ENCODE measurements at places on chromosomes 1 and 21. TPM values are rescaled to one million over a fixed set of nuclear protein-coding genes. Genes with fewer than 3 reads are reported as not detected.
A peak's percentile ranks its signal among the peaks of the same experiment; 100 is the strongest.

GJA9 gene
- polyA plus RNA-seq: 0.34 TPM

KAZN gene
- polyA plus RNA-seq: 10.8 TPM

LCE1D gene
- not detected for polyA plus RNA-seq

LRRIQ3 gene
- polyA plus RNA-seq: not detected

- DNase-seq: no peak
These were observed 2.6 kb upstream of the NADK start for GRCh38 chr1:1780598-1781525.

DNA sequence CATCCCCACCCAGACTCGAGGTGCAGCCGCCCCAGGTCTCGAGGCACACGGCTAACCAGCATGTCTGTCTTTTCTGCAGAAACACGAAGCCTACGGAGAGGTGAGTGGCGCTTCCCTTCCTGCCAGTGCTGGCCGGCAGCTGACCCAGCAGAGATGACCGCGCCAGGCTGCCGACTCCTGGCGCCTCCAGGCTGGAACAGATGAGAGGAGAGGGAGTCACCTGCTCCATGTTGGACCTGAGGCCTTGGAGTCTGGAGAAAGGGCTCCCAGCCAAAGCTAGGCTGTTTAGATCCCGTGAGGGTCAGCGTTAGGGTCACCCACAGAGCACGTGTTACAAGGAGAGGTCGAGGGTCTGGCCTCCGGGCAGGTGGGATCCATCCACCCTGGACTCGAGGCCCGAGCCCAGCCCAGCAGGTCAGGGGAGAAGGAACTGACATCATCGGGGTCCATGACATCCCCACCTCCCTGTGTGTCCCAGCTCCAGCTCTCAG is 14.9 kb downstream of the COL6A2 start:
- DNase-seq: no peak

DNA sequence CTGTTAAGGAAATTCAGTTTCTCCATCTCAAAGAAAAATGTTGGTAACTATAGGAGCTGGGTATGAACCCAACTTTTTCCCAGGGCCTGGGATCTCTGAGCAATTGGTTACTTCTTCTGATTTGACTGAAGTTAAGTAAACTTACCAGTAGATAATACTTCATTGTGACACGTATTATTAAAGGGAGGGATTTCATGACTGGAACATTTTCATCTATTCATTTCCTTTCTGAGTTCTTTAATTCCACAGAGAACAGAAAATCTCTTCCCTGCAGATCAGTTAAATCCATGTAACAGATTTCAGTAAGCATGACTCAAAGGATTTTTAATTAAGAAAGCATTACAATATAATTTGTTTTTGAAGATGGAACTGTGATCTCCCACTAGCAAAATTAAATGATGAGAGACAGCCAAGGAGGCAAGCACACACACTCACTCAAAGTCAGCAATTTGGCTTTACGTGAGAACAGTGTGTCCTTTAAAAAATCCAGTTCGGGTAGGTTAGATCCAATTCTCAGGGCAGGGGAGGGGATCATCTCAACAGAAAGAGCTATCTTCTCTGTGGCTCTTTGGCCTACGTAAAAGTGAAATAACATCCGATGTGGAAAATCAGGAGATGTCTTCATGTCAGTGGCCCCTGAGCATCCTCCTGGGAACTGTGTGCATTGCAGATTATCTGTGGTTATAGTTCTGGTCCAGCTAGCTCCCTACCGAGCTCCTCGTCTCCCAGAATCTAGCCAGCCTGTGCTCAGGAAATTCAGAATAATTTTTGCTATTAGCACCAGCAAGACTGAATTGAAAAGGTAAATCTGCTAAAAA is 10.8 kb upstream of the MYOC start:
- no peak for DNase-seq

DNA sequence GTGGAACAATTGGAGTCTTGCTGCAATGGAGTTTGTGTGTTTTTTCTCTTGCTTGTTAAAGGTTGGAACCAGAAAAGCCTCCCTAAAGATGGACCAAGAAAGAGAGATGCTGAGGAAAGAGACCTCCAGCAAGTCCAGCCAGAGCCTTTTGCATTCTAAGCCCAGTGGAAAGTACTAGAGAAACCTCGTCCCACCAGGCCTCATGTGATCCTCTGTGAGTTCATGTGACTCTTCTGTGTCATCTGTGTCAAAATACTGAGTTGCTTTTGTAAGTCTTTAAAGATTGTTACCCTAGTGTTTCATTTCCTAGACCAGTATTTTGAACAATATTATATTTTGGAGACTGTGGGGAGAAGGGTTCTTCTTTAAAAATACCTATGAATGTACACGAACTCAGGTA is 12.5 kb upstream of the EFHD2 start:
- DNase-seq: no peak

- peak; percentile 78 for DNase-seq
These were observed 37.4 kb downstream of the RASSF5 start for GRCh38 chr1:206544562-206545257.

DNA sequence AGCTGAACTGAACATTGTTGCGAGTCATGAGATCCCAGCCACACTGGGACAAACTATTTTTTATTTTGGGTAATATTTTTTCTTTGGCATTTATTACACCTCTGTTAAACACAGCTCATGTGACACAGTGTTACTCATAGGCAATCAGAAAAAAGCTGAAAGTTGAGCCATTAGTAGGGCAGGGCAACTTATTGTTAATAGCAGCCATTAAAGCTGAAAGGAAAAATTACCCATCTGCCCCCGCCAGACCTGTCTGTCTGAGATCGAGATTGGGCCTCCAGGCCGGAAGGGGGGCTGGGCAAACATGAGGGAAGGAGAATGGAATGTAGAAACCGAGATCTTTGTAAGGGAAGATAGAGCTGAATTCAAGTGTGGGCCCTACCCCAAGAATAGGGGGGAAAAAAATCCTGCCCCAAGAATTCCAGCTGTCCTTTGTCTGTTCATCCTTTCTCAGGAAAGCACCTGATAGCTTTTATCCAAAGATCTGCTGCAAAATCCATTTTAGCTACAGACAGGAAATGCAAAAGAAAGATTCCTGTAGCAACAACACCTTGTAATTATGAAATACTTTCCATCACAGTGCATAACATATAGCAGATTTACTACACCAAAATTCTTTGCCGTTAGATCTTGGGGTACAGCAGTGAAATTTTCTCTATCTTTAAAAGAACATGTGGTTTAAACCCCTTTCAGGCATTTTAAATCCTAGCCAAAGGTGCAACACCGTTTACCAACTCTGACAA is 212.8 kb downstream of the PBX1 start:
- peak; percentile 86 for DNase-seq

DNA sequence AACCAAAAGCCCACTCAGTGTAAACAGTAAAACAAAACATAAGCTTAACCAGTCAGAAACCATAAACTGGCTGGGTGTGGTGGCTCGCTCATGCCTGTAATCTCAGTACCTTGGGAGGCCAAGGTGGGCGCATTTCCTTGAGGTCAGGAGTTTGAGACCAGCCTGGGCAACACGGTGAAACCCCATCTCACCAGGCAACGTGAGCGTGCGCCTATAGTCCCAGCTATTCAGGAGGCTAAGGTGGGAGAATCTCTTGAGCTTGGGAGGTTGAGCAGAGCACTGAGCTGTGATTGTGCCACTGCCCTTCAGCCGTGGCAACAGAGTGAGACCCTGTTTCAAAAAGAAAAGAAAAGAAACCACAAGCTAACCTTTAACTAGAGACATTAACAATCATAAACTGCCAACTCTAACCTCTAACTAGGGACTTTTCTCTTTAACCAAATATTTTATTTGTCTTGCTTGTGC is 13.1 kb upstream of the PRRC2C start:
- no peak for DNase-seq

DNA sequence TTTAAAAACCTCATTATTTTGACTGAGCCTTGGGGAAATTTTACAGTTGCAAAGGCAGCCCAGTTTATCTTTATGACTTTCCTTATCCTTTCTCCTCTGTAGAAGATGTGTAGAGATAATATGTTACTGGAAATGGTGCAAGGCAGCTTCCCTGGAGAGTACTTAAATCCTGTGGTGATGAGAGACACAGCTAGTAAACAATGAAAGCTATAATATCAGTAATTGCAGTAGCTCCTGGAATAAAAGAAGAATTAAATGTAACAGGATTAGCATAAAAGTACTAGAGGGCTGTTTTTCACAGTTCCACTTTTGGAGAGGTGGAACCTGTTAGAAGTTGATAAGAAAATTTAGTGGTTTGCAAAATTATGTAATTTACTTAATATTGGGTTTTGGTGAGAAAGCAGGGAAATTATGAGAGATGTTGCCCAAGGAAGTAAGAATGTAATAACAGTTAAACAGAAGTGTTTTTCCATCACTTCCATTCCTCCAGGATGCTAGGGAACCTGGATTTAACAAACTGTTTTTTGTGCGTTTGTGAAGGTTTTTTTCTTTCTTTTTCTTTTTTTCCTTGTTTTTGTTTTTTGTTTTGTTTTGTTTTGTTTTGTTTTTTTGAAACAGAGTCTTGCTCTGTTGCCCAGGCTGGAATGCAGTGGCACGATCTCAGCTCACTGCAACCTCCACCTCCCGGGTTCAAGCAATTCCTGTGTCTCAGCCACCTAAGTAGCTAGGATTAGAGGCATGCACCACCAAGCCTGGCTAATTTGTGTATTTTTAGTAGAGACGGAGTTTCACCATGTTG is 15.7 kb upstream of the EDEM3 start:
- DNase-seq: no peak

GRCh38 chr1:219433001-219433400 is 179.9 kb downstream of the ZC3H11B start:
- no peak for DNase-seq

DNA sequence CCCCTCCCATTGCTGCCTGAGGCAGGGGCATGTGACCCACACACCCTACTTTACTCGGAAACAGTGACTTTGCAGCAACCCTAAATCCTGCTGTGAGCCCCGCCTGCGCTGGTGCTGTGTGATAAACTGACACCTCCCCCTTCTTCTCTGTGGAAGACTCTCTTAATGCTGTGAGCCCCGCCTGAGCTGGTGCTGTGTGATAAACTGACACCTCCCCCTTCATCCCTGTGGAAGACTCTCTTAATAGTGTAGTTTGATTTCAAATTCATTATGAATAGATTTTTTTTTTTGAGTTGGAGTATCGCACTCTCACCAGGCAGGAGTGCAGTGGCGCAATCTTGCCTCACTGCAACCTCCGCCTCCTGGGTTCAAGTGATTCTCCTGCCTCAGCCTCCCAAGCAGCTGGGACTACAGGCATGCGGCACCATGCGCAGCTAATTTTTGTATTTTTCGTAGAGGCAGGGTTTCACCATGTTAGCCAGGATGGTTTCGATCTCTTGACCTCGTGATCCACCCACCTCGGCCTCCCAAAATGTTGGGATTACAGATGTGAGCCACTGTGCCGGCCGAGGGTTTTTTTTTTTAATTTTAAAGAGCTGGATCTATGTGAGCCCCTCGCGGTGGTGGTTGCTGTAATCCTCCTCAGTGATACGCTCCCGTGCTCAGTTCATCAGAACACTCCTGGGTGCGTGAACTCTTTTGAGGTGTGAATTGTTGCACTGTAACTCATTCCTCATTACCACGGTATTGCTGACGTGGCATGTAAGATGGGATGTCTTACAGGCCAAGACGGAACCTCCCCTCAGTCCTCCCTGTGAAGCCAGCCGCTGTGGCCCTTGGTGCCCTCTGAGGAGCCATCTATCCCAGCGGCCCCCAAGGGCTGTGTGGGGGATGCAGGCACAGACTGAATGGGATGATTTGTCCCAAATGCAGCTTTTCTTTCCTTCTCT is 60.3 kb downstream of the GALNT2 start:
- DNase-seq: no peak

All from hepatocyte (in vitro differentiated cells).